ENCODE measurements at places on chromosomes 13 and 19.

- DNase-seq = no peak
Measured at GRCh38 chr13:64936879-64937278, 2293.3 kb downstream of the PCDH9 start.

- DNase-seq = no peak
Measured at GRCh38 chr19:53076984-53077383, 26.2 kb downstream of the ZNF160 start.

GRCh38 chr13:34776390-34776981 lies 165.6 kb upstream of the NBEA start:
- DNase-seq = no peak

DNA sequence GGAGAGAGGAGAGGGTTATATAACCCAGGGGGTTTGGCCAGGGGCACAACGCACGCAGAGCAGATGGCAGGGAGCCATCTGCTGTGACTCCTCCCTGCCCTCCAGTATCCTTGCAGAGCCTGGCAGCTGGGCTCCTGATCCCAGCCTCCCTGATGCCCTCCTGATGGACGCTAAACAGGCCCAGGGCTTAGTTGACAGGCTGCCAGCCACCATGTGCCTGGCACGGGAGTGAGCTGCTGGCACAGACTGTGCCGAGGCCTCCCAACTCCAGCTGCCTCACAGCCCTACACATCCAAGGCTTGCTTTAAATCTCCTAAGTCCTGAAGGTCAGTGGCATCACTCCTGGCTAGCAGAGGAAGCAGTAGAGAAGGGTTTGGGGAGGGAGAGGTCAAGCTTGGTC lies 16.7 kb downstream of the SYDE1 start:
- DNase-seq = no peak

DNA sequence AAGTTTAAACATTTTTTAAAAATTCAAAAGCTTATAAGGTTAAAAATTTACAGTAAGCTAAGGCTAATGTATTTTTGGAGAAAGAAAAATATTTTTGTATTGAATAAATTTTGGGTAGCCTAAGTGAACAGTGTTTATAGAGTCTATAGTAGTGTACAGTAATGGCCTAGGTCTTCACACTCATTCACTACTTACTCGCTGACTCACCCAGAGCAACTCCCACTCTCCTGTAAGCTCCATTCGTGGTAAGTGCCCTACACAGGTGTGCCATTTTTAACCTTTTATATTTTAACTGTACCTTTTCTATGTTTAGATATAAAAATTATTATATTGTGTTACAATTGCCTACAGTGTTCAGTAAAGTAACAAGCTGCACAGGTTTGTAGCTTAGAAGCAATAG lies 96.6 kb upstream of the FREM2 start:
- no peak for DNase-seq

DNA sequence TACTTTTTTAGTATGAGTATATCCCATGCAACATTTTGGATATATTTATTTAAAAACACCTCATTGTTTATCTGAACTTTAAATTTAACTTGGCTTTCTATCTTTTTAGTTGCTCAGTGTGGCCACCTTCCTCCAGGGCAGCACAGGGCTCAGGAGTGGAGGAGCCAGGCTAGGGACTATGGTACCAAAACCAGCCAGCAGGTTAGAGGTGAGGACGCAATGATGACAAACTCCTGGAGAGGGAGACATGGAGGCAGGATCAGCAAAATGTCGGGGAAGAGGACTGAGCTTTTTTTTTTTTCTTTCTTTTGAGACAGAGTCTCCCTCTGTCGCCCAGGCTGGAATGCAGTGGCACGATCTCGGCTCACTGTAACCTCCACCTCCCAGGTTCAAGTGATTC lies 29.6 kb upstream of the CALM3 start:
- DNase-seq = no peak

DNA sequence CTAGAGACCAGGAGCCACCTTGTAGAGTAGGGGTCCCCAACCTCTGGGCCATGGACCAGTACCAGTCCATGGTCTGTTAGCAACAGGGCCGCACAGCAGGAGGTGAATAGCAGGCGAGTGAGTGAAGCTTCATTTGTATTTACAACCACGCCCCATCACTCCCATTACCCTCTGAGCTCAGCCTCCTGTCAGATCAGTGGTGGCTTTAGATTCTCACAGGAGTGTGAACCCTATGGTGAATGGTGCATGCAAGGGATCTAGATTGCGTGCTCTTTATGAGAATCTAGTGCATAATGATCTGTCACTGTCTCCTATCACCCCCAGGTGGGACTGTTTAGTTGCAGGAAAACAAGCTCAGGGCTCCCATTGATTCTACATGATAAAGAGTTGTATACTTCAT lies 303.6 kb downstream of the KCNRG start:
- DNase-seq = no peak

DNA sequence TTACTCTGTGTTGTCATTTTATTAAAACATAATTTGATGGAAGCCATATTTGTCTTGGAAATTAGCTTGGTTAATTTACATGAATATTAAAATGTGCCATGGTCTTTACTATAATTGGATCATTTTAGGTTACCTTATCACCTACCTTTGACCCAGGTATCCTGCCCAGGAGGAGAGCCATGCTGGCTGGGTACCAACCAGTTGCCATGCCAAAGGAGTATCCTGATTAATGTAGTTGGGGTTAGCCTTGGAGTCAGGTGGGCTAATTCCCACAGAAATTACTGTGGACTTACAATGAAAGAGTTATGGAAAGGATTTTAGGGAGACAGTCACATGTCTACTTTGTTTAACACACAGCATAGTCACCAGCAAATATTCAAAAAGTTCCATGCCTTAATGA lies 32.0 kb downstream of the NDFIP2 start:
- no peak for DNase-seq

All from central memory CD8-positive, alpha-beta T cell (primary cell).